ENCODE measurements at places on chromosomes 5 and 9.
A peak's percentile ranks its signal among the peaks of the same experiment; 100 is the strongest.

DNA sequence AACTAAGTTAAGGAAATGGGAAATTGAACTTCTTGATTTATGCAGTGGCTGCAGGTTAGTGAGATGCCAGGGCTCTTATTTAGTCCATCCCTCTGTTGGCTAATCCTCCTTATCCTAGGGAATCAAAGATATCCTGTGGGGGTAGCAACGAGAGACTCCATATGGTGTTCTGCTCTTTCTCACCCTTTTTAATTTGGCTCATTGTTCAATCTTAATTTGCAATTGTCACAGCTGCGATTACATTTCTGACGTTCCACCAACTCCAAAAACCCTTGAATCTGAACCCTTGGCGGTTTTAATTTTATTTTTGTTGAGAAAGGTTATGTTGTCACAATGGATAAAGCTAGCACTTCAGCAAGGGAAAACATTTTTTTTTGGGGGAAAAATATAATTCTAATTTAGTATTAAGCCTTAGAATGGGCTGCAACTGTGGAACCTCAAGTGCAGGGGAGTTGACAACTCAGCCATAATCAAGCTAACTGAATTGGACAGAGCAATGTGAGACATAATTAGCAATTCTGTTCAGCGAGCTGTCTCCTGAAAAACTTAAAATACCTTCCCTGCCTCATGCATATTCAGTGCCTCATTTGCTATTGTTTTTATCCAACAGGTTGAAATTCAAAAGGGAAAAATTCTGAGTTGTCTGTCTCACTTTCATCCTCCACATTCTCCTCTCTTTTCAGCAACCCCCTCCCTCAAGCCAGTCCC is 91.3 kb downstream of the MAT2B start:
- no peak for DNase-seq

- no peak for DNase-seq
Measured at GRCh38 chr5:71769287-71769686, 50.2 kb downstream of the CARTPT start.

DNA sequence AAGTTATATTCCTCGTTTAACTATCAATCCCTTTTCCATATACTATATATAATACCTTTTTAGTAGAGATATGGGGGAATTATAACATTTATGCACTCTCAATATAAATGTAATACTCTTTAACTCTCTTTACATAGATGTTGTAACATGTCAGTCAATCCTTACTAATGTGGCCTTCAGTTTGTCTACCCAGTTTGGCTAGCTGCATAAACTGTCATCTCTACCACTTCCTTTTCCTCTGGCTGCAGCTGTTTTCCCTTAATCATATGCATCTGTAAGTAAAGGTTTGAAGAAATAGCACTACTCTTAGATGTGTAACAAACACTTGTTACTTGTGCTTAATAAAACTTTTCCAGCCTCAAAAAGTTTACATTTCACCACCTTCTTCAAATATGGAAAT is 13.4 kb downstream of the ABHD17B start:
- DNase-seq = no peak

GRCh38 chr5:112742424-112742823 is 4.7 kb downstream of the APC start:
- peak; percentile 19 for DNase-seq

DNA sequence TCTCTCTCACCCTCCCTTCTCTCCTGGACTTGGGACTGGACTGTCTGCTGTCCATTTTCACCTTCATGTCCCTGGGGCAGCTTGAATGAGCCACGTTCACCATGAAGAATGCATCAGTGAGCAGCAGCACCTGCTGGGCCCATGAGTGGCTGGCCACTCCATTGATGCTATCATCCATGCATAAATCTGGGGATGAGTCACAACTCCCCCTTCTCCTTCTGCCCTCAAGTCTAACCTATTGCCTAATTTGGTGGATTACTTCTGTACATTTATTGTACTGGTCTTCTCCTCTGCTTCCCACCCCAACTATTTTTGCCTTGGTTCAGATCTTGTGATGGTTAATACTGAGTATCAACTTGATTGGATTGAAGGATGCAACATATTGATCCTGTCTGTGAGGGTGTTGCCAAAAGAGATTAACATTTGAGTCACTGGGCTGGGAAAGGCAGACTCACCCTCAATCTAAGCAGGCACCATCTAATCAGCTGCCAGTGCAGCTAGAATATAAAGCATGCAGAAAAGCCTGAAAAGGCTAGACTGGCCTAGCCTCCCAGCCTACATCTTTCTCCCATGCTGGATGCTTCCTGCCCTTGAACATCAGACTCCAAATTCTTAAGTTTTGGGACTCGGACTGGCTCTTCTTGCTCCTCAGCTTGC is 46.7 kb downstream of the GDNF start:
- peak; percentile 88 for DNase-seq

DNA sequence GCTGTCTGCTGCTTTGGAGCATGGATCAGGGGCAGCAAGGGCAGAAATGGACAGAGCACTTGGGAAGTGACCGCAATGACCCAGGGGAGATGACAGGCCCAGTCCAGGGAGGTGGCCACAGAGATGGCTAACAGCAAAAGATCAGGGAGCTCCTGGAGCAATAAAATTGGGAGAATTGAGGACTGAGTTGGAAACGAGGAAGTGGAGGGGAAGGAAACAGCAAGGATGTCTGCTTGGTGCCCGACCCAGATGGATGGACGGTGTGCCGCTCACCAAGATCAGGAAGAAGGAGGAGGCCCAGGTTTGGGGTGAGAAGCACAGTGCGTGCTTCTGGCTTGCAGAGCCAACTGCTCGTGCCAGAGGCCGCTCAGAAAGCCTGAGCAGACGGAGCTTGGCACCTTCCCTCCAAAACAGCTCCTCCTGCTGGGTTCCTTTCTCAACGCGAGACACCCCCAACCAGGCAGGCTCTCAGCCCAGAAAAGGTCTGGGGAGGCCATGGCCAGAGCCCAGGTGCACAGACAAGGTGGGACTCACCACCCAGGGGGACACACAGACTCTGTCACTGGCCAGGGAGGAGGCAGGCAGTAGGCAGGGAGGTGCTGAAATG is 1.7 kb upstream of the SLC34A1 start:
- no peak for DNase-seq

DNA sequence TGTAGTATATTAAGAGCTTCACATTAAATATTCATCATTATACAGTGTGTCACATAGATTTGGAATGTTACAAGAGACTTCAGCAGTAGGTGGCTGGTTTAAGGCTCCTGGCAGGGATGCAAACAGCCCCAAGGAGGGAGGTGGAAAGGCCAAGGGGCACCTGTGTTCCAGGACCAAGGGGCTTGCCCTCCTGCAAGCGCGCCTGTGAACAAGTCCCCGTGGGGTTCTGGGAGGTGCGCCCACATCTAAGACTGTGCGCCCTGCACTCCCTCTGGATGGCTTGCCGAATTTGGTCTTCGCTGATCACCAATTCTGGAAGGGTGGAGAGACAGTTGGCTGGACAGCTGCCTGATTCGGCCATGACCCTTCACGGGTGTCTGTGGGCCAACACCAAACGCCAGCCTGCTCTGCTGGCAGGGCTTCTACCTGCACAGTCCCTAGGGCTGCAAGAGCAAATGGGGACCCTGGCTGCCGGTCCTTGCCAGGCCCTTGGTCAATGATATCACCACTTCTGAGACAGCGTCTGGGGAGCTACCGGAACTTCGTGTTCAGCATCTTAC is 12.1 kb upstream of the SLC25A51 start:
- DNase-seq = no peak

GRCh38 chr5:143146161-143146560 is 257.3 kb downstream of the NR3C1 start:
- DNase-seq = no peak

DNA sequence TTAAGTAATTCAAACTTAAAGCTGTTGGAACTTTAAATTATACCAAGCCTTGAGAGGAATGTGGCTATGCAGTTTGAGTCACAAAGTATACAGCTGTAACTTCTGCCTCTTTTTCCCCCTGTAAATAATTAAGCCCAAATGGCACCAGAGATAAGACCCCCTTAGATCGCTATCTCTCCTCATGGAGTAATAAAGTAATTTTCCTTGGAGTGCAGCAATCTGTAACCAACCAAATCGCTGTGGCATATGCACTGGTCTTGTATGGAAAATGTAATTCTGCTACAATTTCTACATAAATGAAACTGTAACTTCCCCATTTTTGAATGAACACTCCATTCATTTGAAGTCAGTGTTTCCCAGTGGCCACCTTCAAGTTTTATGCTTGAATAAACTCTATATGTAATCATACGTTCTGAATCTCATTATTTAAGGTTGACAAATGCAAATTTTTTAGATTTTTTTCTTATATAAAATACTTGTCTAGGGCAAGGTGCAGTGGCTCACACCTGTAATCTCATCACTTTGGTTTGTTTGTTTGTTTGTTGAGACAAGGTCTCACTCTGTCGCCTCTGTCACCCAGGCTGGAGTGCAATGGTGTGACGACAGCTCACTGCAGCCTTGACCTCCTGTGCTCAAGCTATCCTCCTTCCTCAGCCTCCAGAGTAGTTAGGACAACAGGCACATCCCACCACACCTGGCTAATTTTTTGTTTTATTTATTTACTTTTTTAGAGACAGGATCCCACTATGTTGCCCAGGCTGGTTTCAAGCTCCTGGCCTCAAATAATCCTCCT is 12.3 kb downstream of the SUSD1 start:
- peak; percentile 67 for DNase-seq

GRCh38 chr5:151240924-151241635 is 11.9 kb upstream of the GM2A start:
- DNase-seq = no peak

GRCh38 chr5:55618318-55618717 is 83.6 kb upstream of the PLPP1 start:
- no peak for DNase-seq

GRCh38 chr9:83471241-83471640 is 67.0 kb downstream of the FRMD3 start:
- no peak for DNase-seq

GRCh38 chr5:61162832-61163567 is 732 bp upstream of the SMIM15 start:
- DNase-seq = no peak

DNA sequence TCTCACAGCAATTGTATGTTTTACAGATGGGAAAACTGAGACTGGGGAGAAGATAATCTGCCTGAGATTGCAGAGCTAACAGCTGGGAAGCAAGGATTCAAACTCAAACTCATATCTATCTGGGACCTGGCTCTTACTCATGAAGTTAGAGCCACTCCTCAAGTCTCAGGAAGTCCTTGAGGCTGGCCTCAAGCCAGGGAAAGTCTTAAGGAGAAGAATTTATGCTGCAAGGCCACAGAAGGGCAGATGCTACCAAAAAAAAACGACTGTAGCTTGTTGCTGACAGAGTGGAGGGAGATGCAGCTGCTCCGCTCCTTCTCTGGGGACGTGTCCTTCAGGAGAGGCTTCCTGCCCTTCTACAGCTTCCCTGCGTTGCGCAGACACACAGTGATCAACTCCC is 39.8 kb downstream of the BARHL1 start:
- no peak for DNase-seq

DNA sequence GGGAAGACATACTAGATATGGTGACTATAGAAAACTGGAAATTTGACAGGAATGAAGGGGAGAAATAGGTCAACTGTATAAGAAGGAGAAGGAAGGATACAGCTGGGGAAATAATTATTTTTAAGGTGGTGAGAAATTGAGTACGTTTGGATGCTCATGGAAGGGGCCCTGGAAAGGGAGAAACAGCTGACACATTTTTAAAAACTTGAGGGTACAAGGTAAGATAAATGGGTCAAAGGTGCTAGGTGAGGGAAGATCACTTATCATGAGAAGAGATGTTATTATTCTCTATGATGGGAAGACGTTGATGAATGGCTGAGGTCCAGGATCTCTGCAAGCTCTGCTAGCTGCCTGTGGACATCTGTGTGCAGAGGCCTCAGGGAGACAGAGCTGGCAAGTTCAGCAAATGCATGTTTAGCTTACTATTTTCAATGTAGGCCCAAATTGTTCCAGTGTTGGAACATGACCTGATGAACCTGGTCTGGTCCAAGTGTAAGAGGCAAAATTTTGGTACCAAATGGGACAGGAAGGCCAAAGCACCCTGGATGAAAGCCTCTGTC is 181.7 kb downstream of the MTRR start:
- DNase-seq = no peak

GRCh38 chr9:130854092-130854491 is 19.0 kb downstream of the ABL1 start:
- peak; percentile 9 for DNase-seq

DNA sequence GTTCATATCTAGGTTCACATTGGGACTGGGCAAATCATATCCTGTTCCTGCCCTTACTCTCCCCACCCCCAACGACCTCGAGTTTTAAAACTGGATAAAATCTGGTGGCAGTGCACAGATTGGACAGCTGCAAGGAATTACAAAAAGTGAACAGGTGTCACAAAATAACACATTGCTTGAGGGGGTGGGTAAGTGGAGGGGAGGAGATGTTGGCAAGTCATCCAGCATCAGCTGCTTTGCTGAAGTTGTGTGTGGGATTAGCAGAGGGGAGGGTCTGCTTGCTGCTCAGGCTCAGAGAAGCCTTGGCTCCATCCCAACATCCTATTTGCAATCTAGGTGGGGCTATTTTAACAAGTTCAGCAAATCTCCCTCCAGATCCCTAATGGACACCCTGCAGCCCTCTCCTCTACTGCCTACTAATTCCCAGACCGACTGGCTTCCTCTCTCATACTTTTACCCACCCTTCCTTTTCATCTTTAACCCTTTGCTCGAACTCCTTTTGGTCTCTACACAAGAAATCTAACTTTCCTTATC is 39.8 kb upstream of the SLC24A2 start:
- no peak for DNase-seq

DNA sequence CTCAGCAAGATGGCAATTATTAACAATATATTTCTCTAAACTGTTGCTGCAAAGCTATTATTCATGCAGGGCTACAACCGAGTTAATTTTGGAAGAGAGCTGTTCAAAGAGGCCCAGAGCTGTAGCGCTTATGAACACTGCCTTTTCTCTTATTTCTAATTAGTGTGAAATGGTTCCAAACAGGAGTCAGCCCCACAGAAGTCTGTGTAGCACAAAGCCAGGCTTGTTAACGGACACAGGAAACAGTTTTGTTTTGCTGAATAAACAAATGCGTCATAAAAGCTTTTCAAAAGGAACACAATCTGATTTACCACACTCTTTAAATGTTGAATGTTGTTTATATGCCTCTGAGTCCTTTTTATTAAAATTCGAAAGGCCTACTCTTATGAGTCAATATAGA is 396.5 kb downstream of the ANXA1 start:
- no peak for DNase-seq

GRCh38 chr5:135989686-135990085 is 34.9 kb upstream of the LECT2 start:
- DNase-seq = no peak

DNA sequence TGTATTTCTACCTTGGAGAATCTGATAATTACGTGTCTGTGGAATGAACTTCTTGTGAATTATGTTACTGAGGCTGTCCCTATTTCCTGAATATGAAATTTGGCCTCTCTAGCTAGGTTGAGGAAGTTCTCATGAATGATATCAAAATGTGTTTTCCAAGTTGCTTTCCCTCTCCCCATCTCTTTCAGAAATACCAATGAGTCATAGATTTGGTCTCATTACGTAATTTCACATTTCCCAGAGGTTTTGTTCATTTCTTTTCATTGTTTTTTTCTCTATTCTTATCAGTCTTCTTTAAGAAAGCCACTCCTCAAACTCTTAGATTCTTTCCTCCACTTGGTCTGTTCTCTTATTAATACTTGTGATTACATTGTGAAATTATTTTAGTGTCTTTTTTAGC is 923.8 kb upstream of the CDH9 start:
- no peak for DNase-seq

Measured in RCC 7860 (cell line).